ENCODE measurements at places on chromosomes 5 and 9.

DNA sequence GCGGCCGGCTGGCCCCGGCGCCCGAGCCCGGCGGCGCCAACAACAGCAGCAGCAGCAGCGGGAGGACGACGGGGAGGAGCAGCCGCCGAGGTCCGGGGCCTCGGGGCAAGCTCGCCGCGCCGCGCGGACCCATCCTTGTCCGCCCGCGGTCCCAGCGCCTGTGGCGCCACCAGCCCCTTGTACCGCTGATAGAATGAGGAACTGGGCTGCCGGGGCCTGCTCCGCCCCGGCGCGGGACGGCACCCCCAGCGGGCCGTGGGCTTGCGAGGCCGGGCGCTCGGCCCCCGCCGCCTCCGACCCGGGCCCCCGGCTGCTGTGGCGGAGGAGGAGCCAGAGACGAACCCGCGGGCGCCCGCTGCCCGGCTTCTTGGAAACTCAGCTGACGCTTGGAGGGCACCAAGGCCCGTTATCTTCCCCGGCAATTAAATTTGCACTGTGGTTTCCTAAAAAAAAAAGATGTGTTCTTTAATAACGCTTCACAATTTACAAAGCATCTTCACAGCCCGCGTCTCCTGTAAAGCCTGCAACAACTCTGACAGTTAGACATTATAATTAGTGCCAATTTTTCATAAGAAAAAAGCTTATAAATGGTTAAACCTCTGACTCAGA is at the start of gene ARSB:
Gene ARSB, minus strand, starts transcription at position 195 of the 609 bp plus-strand sequence. Its CDS starts 62 bp downstream, at position 133.
- DNase-seq = peak; percentile 84
- peak within 1 kb of the TSS; percentile 84 for H3K4me3 ChIP-seq
- H3K27me3 ChIP-seq = no peaks in the 10 kb centered on the region
- no peaks in the 10 kb centered on the region for H3K36me3 ChIP-seq
- H3K27ac ChIP-seq = peak within 1 kb of the TSS; percentile 98

DNA sequence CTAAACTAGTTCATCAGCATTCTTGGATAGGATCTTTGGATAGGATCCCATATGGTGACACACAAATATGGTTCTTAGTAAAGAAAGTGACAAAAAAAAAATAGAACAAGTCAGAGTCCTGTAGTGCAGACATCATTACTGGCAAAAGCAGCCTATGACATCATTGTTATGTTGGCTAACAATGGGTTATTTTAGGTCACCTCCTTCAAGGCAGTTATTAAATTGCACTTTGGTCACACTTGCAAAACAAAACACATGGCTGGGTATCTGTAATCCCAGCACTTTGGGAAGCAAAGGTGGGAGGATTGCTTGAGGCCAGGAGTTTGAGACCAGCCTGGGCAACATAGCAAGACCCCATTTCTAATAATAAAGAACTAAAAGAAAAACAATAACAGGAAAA is 185.9 kb downstream of the KIAA0825 start:
- no peaks in the 10 kb centered on the region for H3K36me3 ChIP-seq
- H3K4me1 ChIP-seq = no peaks in the 10 kb centered on the region
- DNase-seq = no peak
- no peak overlapping the region for H3K4me3 ChIP-seq
- no peaks in the 10 kb centered on the region for H3K27me3 ChIP-seq

DNA sequence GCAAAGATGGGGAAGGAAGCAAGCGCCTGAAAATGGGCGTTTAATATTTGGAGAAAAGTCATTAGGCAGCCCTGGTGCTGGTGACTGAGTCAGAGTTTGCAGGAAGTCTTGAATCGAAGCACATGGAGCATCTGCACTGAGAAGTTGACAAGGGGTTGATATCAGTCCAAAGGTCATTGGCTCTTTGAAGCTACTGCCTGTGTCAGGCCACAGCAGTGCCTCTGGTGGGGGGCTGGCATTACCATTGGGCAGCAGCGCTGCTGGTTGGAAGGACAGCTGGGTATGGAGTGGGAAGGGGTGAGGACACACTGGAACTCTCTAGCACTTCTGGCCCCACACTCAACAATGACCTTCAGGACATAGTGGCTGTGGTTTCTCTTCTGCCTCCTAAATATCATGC is 150.4 kb upstream of the ERCC6L2 start:
- no peak overlapping the region for H3K27ac ChIP-seq
- H3K4me1 ChIP-seq = no peaks in the 10 kb centered on the region
- no peak overlapping the region for H3K4me3 ChIP-seq
- no peak for DNase-seq
- no peaks in the 10 kb centered on the region for H3K36me3 ChIP-seq

DNA sequence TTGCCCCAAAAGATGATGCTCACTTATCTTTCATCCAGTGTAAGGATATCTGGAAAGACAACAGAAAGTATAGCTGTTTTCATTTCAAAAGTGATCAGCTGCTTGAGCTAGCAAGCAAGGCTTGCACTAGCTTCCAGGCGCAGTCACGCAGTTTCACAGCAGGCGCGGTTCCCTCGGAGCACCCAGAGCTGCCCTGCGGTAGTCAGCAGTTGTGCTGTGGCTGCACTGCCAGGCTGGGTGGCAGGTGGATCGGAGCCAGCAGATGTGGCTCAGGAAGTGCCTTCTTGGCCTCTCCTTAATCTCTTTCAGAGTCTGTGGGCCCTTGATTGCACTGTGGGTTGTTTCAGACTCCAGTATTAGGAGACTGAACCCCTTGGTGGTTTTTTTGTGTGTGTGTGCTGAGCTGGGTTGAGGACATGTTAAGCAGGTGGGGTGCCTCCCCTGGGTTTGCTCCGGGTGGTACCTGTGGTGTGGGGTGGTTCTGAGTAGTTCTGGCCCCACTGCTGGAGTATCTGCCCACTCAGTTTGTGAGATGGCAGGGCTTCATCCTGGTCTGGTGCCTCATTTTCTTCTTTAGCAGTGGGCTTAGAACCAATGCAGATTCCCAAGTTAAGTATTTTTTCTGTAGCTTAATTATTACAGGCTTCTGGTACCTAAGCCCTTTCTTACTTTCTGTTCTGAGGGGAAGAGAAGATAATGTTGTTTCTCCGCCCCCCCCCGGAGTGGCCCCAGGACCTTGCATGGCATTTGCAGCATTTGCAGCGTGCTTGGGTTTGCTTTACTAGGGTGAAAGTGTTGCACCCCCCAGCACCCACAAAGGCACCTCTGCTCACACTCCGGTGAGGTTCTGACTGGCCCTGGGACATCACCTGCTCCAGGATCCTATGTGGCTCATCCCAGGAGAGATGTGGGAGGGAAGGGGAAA is 16.4 kb downstream of the TENT4A start:
- H3K27me3 ChIP-seq = no peaks in the 10 kb centered on the region
- no peak overlapping the region for H3K4me3 ChIP-seq
- no peak overlapping the region for H3K27ac ChIP-seq
- peaks cover 54% of the 10 kb centered on the region for H3K4me1 ChIP-seq

GRCh38 chr5:164763206-164763605 is 1257.8 kb downstream of the MAT2B start:
- no peaks in the 10 kb centered on the region for H3K36me3 ChIP-seq
- H3K4me1 ChIP-seq = no peaks in the 10 kb centered on the region
- no peak overlapping the region for H3K27ac ChIP-seq
- H3K27me3 ChIP-seq = no peaks in the 10 kb centered on the region
- no peak for DNase-seq

DNA sequence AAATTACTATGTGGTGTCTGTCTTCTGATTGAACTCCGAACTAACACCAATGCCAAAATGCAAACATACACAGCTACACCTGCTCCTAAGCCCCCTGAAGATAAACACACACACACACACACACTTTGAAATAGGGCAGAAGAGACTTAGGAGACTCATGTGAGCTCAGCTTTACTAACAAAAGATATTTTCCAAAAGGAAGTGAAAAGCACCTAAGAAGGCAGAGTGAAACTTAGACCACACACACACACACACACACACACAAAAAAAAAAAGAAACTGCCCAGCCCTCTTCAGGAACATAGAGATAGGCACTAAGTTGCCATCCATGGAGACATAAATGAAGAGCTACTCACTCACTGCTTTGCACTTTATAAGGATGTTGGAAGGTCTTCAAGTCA is 45.2 kb upstream of the APC start:
- no peaks in the 10 kb centered on the region for H3K27me3 ChIP-seq
- no peak overlapping the region for H3K27ac ChIP-seq
- no peak overlapping the region for H3K4me3 ChIP-seq
- no peaks in the 10 kb centered on the region for H3K36me3 ChIP-seq
- no peaks in the 10 kb centered on the region for H3K4me1 ChIP-seq
- no peak for DNase-seq

GRCh38 chr5:148855249-148856008 is 29.0 kb downstream of the ADRB2 start:
- no peaks in the 10 kb centered on the region for H3K36me3 ChIP-seq
- peak overlapping the region; percentile 20 for H3K27ac ChIP-seq
- DNase-seq = no peak
- no peaks in the 10 kb centered on the region for H3K27me3 ChIP-seq
- peaks cover 12% of the 10 kb centered on the region for H3K4me1 ChIP-seq

DNA sequence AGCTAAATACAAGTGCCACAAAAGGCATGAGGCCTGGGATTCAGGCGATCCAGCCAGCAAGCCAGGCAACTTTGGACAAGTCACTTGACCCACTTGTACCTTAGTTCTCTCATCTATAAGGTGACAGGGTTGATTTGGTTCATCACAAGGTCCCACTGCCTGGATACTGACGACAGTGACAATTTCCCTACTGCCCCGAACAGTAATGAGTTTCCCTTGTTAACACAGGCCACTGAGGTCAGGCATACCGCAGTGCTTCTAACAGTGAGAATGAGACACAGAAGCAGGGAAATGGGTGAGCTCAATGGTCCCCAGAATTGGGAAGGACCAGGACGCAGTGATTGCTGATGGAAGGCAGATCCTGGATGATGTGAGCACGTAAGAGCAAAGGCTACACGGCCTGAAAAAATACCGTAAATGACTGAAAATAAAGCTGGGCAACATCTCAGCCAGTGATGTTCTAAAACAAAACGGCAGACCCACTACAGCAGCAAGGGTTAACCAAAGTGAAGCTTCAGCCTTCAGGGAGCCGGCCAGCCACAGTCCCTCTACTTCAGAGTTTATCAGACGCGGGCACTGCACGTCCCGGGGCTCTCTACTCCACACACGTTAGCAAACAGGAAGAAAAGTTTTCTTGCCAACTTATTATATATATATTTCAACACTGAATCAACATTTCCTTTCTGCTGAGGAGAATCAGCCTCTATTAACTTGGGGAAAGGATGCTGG is 846 bp downstream of the MGAT1 start:
- H3K27ac ChIP-seq = peak overlapping the region; percentile 97
- peak overlapping the region; percentile 96 for H3K4me3 ChIP-seq
- peaks cover 81% of the 10 kb centered on the region for H3K4me1 ChIP-seq

- H3K4me1 ChIP-seq = no peaks in the 10 kb centered on the region
- H3K27me3 ChIP-seq = no peaks in the 10 kb centered on the region
- no peak overlapping the region for H3K4me3 ChIP-seq
- H3K36me3 ChIP-seq = no peaks in the 10 kb centered on the region
Measured at GRCh38 chr9:119795395-119795794, 426.2 kb upstream of the BRINP1 start.

- no peaks in the 10 kb centered on the region for H3K36me3 ChIP-seq
- no peak overlapping the region for H3K27ac ChIP-seq
- peaks cover 5% of the 10 kb centered on the region for H3K4me1 ChIP-seq
Measured at GRCh38 chr9:126298063-126298801, 28.4 kb upstream of the MVB12B start.

DNA sequence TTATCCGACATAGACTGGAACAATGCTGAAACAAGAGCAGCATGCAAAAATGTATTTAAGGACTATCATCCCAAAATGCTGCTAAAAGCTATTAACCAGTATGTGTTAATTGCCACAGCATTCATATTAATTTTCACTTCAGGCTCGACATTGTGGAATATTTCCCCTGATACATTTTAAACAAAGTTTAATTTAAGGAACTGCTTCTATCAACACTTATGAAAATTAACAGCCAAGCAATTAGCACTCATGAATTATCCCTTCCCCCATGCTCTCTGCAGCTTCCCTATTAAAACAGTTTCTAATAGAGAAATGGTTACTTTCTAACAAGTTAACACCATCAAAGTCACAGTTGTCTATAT is 54.8 kb downstream of the MAPKAP1 start:
- no peaks in the 10 kb centered on the region for H3K27me3 ChIP-seq
- no peak overlapping the region for H3K4me3 ChIP-seq
- H3K36me3 ChIP-seq = peaks cover 10% of the 10 kb centered on the region
- DNase-seq = no peak

GRCh38 chr9:133771486-133772482 is 33.6 kb upstream of the SARDH start:
- DNase-seq = peak; percentile 62
- no peaks in the 10 kb centered on the region for H3K27me3 ChIP-seq
- peaks cover 50% of the 10 kb centered on the region for H3K36me3 ChIP-seq
- H3K4me3 ChIP-seq = no peak overlapping the region

GRCh38 chr5:10762776-10763500 is 1.9 kb upstream of the DAP start:
- H3K27me3 ChIP-seq = no peaks in the 10 kb centered on the region
- DNase-seq = no peak
- no peak overlapping the region for H3K4me3 ChIP-seq
- H3K4me1 ChIP-seq = peaks cover 31% of the 10 kb centered on the region
- H3K27ac ChIP-seq = peak overlapping the region; percentile 94
- H3K36me3 ChIP-seq = no peaks in the 10 kb centered on the region

DNA sequence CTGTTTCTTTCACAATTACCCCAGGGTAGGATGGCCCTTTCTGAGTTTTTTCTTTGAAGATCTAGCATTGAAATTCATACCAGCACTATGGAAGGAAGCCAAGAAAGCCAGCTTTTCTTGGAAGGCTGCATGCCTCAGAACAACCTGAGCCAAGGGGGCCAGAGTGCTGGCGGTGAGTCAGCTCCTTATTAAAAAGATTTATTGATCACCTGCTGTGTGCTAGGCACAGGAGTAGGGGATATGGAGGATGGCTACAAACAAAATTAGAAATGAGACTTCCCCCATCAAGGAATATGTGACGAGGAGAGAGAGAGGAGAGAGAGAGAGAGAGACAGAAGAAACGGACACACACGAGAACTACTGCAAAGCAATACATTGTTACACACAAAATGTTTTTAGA is 184.6 kb upstream of the PUM3 start:
- H3K36me3 ChIP-seq = no peaks in the 10 kb centered on the region
- H3K4me1 ChIP-seq = no peaks in the 10 kb centered on the region
- no peaks in the 10 kb centered on the region for H3K27me3 ChIP-seq

Data from upper lobe of right lung (tissue), 1 donor.